ENCODE measurements at places on chromosomes 1 and 21.

DNA sequence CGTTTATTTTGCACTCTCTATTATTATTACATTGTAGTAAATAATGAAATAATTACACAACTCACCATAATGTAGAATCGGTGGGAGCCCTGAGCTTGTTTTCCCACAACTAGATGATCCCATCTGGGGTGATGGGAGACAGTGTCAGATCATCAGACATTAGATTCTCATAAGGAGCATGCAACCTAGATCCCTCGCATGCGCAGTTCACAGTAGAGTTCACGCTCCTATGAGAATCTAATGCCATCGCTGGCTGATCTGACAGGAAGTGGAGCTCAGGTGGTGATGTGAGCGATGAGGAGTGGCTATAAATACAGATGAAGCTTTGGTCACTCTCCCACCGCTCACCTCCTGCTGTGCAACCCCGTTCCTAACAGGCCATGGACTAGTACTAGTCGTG lies 112.1 kb downstream of the ROR1 start:
- DNase-seq: no peak

- no peak for DNase-seq
These were observed 12.9 kb downstream of the CERS2 start for GRCh38 chr1:150961756-150962155.

- peak; percentile 35 for DNase-seq
These were observed 23.6 kb downstream of the PTPRU start for GRCh38 chr1:29259802-29260441.

- DNase-seq: no peak
These were observed 1.8 kb downstream of the WNT3A start for GRCh38 chr1:228008391-228009115.

DNA sequence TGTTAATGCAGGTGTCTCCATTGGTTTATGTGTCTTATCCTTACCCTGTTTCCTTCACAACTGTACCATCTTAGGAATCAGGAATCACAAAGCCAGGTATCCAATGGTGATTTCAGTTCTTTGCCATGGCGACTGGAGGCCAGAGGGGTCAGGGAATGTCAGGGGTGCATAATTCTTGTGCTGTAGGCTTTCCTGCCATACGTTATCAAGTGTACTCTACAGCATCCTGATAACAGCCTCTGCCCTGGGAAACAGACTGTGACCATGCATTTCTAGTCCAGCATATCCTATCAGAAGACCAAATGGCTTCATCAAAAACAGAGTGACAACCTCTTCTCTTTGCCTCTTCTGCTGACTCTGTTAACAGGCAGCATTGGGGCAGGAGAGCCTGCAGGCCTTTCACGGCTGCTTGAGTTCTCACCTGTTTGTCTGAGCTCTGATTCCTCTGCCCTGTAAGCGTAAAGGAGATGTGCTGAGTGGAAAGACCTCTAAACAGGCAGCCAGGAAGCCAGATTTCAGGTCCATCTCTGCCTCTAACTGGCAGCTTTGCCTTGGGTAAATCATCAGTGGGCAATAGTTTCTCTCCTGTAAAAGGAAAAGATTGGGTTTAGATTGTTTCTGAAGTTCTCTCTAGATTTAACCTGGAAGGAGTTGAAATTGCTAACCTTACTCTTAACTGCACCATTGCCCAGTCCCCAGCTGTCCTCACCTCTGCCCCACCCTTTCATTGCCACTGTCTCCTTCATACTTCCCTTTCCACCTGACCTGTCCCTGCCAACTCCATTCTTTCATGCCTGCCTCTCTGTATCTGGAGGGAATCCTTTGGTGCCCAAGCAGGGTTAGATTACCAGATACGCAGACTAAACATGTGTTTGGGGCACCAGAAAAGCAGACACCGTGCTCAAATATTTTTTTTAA lies 80.2 kb downstream of the LRRC8D start:
- no peak for DNase-seq

GRCh38 chr1:245378745-245379144 lies 224.0 kb downstream of the KIF26B start:
- no peak for DNase-seq

DNA sequence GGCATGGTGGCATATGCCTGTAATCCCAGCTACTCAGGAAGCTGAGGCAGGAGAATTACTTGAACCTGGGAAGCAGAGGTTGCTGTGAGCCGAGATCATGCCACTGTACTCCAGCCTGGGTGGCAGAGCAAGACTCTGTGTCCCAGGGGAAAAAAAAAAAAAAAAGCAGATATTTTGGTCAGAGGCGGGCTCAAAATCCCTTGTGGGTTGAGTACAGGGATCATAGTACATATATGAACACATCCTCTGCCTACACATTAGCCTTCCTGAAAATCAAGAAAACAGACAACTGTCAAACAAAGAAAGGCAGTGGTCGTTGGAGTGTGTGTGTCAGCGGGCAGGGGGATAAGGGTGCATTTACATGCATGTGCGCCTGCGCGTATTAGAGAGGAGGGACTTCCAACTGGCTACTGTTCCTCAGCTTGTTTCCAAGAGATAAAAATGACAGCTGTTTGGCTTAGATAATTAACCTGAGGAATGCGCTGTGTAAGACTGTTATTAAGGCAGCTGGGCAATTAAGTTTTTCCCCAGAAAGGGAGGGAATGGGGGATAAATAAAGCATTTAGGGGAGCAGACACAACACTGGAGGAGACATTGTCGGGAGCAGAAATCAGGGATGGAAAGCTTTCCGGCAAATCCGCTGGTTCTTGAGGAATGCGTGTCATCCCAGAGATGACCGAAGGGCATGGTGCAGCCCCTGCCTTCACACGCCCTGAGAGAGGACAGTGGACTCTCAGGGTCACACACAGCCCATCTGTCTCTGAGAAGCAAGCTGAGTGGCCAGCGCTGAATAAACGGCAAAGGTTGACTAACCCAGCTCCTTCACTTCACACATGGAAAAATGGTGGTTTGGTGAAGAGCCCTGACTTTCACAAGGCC lies 6.4 kb downstream of the LAMB3 start:
- no peak for DNase-seq

GRCh38 chr1:110513511-110513910 lies 5.5 kb downstream of the KCNA10 start:
- DNase-seq: no peak

DNA sequence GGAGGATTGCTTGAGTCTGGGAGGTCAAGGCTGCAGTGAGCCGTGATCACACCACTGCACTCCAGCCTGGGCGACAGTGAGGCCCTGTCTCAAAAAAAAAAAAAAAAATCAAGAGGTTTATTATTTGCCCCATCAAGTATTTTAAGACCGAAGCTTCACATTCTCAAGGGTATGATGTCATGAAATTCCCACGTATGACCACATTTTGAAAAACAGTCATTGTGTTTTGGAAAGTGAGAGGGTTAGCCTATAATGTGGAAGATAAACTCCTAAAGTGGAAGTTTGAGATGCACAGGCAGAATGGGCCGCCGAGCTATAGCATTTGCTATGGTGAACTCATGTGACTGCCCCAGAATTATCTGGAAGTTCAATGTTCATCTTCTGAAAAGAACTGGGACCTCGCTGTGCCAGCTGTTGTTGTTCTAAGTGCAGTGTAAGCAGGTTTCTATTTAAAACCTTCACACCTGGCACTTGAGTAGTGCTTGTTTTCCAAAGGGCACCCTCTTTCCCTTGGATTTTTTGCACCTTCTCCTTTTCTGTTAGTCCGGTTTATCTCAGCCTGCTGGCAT lies 96.9 kb upstream of the SLC25A33 start:
- peak; percentile 27 for DNase-seq

GRCh38 chr1:68197461-68197860 lies 34.9 kb downstream of the WLS start:
- DNase-seq: no peak

- DNase-seq: no peak
These were observed 24.4 kb downstream of the CRYAA start for GRCh38 chr21:43193088-43193650.

DNA sequence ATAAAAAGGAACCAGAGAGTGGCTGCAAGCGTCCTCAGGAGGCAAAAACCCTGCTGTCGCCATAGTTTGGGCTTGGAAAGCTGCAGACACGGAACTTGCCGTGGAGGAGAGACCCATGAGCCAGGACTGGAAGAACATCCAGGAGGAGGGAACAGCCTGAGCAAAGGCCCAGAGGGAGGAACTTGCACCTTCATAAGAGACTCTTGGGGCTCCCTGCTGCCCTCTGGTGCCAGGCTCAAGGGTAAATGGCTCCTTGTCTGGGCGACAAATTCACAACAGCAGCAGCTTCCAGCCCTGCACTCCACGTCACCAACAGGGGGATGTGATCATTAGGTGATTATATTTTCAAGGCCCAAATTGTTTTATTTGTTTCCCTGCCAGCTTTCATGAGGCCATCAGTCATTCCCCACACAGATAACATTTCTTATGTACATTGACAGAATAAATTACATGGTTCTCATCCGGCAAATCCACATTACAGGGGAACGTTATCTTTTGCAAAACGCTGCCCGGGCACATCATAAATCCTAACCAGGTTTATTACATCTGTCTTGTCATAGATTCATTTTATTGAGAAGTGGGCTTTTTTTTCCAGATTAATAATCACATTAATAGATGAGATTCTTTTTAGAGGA lies 143.0 kb upstream of the GRIK3 start:
- DNase-seq: peak; percentile 4

DNA sequence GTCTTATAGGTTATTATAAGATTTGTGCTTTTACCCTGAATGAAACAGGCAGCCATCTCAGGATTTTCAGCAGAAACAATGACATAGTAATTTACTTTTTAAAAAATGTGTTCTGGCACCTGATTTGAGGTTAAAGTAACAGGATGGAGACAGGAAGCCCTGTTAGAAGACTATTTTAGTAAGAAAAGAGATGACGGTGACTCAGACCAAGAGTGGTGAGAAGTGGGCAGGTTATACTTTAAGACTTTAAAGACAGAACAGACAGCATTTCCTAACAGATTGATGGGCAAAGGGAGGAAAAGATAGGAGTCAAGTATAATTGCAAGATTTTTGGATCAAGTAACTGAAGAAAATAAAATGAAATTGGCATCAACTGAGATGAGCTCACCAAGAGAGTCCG lies 436.8 kb upstream of the NR5A2 start:
- no peak for DNase-seq

DNA sequence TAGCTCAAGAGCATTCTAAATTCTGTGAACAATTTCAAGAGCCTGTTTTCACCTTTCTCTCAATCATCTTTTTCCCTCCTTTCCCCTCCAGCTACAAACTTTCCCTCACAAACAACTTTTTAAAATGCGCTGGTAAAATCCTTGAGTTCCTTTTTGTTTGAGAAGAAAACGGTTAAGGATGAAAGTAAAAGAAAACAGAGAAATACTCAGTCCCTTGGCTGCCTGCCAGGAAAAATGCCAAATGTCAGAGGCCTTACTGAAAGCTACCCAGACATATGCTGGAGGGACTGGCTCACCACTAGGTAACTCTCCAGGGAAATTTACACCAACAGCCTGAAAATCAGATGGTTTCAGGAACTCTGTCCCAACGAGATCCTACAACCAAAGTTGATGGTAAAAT lies 11.0 kb upstream of the SERBP1 start:
- DNase-seq: no peak

- DNase-seq: no peak
These were observed 74.3 kb upstream of the RAB4A start for GRCh38 chr1:229196404-229197264.

DNA sequence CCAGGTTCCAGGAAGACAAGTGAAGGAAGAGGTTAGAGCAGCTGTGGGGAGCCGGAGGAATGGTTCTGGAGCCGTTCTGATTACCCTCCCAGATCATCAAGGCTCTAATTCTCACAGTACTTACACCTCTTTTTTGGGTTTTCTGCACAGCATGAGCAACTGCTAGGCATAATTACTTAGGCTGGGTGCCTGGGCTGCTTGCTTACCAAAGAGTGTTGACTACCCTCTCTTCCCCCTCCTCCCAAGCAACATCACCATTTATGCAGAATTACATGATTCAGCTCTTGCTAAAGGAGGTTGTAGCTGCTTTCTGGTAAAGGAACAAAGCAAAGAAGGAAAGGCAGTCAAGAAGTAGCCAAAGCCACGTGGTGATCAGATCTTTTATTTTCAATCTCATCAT lies 397.2 kb downstream of the KCNH1 start:
- DNase-seq: no peak

DNA sequence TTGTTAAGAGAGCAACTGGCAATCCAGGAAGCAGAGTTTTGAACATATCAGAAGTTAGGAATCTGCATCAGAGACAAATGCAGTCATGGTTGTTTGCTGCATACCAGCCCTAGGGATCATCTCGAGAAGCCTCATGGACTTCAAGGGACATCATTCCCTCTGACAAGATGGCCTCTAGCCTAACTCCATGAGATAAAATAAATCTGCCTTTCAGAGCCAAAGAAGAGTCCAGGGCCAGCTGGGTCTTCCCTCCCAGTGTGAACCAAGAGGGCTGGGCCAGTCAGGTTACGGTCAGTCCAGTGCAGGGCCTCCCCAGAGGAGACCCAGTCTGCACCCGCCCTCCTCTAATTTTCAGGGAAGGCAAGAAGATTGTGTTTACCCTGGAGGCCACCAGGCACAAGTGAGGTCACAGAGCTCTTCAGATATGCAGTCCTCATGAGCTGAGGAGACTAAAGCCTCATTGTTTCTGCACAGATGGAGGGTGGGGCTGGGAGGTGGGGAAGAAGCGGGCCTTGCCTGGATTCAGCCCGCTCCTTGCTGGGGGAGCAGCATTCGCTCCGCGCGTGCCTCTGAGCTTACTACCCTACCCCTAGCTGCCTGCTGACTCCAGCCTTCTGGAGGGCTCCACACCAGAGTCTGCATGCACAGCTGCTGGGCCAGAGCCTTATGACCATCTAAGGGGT lies 52.8 kb downstream of the CAPN2 start:
- peak; percentile 43 for DNase-seq

DNA sequence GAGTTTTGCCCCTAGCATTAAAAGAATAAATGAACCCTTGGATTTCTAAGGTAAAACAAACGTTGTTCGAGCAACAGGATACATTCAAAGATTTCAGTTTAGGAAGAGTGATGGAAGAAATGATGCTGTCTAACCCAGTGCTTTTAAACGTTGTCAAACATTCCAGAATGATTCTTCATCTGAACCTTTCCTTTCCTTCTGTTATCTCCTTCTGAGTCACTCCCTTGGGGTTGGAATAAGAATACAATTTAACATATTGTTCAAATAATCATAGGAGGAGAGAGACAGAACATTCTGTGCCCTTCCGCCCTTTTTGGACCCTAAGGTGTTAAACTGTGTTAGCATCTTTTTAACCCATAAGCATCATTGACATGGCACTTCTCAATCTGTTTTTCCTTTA lies 61.1 kb upstream of the RCOR3 start:
- DNase-seq: peak; percentile 29

DNA sequence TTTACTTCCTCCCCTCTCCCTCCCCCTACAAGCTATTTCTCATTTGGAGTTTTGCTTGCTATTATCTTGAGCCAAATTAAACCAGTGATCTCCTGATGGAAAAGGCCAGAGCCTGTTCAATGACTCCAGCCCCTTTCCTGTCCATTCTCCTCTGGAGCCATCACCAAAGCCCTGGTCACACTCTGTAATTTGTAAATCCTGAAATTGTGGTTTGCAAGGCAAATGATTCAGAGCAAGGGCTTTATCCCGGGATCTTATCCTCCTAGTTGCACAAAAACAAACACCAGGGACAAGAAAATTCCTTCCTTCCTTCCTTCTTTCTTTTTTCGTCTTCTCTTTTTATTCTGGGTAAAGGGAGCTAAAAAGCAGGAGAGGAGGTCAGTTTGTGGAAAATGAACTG lies 366.1 kb upstream of the ST6GALNAC5 start:
- DNase-seq: no peak

GRCh38 chr1:77030401-77031105 lies 163.3 kb downstream of the ST6GALNAC5 start:
- no peak for DNase-seq

GRCh38 chr1:36531833-36532232 lies 49.1 kb upstream of the CSF3R start:
- DNase-seq: no peak

Data from trophoblast cell (in vitro differentiated cells and primary cell).